WTC11 (cell line): ENCODE measurements at places on chromosomes 1 and 21.

- H3K36me3 ChIP-seq: peaks cover 45% of the 10 kb centered on the region
- H3K27me3 ChIP-seq: no peaks in the 10 kb centered on the region
- no peak overlapping the region for H3K27ac ChIP-seq
- DNase-seq: no peak
- H3K4me1 ChIP-seq: peaks cover 13% of the 10 kb centered on the region
Measured at GRCh38 chr1:8736927-8737326, 80.5 kb downstream of the RERE start.

DNA sequence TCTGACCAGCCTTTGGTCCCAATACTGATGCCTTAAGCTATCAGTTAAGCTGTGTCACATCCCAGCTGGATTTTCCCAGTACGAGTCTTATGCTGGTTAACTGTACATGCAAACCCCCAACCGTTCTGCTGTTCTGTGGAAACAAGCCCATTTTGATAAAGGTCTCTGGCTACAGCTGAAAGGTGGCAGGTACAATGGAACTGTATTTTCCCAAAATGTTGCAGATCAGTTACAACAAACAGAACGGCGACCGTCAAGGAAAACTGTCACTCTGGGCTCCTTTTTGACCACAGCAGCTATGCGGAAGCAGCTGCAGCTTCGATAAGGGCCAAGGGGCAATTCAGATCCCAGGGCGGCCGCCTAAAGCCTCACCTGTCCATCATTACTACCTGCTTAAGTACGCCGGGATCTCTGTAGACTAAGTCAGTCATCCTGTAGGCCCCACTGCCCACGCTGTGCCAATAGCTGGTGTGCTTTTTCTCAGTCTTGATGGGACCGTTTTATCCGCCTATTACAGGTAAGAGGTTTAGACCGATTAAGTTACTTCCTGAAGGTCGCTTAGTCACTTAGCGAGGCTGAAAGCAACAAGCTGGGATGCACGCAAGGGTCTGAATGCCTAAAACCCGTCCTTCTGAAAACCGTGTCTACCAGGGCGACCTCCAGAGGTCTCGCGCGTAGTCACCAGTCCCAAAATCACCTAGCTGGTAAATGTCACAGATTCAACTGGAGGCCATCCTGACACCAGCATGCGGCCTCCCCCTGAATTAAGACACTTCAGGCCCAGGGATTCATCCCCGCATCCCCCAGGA, 11.1 kb upstream of the RAB42 start:
- H3K4me1 ChIP-seq: peaks cover 20% of the 10 kb centered on the region
- peaks cover 40% of the 10 kb centered on the region for H3K36me3 ChIP-seq
- H3K4me3 ChIP-seq: peak overlapping the region; percentile 92
- DNase-seq: peak; percentile 37

- no peak overlapping the region for H3K4me3 ChIP-seq
- H3K36me3 ChIP-seq: no peaks in the 10 kb centered on the region
- no peaks in the 10 kb centered on the region for H3K27me3 ChIP-seq
- DNase-seq: no peak
- no peak overlapping the region for H3K27ac ChIP-seq
Measured at GRCh38 chr1:190808035-190808434, 330.4 kb upstream of the BRINP3 start.

DNA sequence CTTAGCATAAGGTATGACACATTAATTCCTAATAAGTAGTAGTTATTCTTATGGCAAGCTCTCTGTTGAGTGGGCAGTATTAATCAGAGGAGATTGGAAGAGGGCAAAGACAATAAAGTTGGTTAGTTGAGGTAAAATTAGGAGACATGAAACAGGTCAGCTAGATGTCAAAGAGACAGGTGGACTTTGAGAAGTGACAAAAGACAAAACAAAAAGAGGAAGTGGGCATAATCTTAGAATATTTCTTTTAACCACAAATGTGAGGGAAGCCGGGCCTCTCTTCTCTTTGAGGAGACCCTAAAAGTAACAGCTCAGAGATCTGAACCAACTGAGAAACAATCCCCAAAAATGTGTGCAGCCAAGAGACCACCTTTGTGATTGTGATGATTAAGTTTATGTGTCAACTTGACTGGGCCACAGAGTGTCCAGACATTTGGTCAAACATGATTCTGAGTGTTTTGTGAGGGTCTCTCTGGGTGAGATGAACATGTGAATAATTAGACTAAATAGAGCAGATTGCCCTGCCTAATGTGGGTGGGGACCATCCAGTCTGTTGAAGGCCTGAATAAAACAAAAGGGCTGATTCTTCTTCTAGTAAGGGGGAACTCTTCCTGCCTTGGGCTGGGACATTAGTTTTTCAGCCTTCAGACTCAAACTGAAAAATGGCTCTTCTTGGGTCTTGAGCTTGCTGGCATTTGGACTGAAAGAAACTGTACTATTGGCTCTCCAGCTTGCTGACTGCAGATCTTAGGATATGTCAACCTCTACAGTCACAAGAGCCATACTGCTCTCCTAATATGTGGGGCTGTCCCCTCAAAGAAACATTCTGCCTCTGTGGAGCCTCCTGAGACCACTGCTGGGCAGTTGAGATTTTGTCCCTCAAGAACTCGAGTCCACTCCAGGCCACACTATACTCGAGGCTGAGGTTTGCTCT, 40.0 kb downstream of the FCRL5 start:
- no peaks in the 10 kb centered on the region; the same call in 1 of the 2 replicates for H3K27me3 ChIP-seq
- H3K36me3 ChIP-seq: no peaks in the 10 kb centered on the region
- no peak for DNase-seq
- no peak overlapping the region for H3K27ac ChIP-seq

DNA sequence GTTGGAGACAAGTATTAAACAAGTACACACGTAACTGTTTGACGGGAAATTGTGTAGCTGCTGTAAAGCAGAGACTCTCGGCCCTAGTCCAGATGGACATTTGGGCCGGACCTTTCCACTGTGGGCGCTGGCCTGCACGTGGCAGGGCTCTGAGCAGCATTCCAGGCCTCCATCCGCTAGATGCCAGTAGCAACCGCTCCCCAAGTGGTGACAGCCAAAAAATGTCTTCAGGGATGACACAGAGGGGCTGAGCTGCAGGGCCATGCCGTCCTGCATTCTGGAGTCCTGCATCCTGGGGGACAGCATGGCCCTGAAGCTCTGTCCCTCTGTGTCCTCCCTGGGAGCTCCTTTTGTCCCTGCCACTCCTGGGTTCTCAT, 24.8 kb downstream of the A3GALT2 start:
- H3K4me1 ChIP-seq: peaks cover 16% of the 10 kb centered on the region
- H3K27ac ChIP-seq: no peak overlapping the region
- H3K36me3 ChIP-seq: peaks cover 15% of the 10 kb centered on the region
- no peak overlapping the region for H3K4me3 ChIP-seq
- no peaks in the 10 kb centered on the region for H3K27me3 ChIP-seq
- no peak for DNase-seq

DNA sequence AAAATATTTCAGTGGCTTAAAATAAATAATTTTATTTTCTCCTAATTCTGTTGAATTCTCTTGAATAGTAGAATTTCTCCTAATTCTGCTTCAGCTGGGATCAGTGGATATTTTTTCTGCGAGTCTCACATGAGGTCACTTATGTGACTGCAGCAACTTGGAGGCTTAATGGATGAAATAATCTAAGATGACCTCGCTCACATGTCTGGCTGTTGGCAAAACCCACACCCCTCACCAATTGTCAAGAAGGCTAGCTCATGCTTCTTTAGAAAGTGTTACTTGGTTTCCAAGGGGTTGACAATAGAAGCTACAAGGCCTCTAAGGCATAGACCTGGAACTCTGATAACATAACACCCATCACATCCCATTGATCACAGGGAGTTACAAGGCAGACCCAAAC, 156.9 kb upstream of the DPYD start:
- peaks cover 7% of the 10 kb centered on the region for H3K4me1 ChIP-seq
- H3K36me3 ChIP-seq: no peaks in the 10 kb centered on the region

DNA sequence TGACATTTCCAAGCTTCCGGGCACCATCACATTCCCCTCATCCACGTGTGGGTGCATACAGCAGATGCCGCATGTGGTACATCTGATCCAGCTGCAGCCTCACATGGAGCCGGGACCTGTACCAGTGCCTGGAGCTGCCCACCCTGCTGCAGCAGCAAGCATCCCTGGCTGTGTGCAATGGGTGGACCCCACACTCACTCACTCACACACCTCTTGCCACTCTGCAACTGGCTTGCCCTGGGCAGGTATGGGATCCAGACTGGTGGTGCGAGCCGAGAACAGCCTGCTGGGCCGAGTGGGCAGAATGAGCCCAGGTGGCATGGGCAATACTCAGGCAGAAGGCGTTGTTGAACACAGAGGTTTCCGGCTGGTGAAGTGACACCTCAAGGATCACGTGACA, 75.0 kb downstream of the DPYD start:
- H3K4me1 ChIP-seq: no peaks in the 10 kb centered on the region
- H3K36me3 ChIP-seq: peaks cover 8% of the 10 kb centered on the region
- DNase-seq: no peak
- H3K27ac ChIP-seq: no peak overlapping the region

GRCh38 chr21:32352526-32352925, 40.3 kb downstream of the URB1 start:
- H3K36me3 ChIP-seq: peaks cover 88% of the 10 kb centered on the region
- no peak overlapping the region for H3K4me3 ChIP-seq
- no peak overlapping the region for H3K27ac ChIP-seq
- H3K4me1 ChIP-seq: no peaks in the 10 kb centered on the region

GRCh38 chr1:6953907-6954364, 168.7 kb downstream of the CAMTA1 start:
- peaks cover 31% of the 10 kb centered on the region for H3K4me1 ChIP-seq
- DNase-seq: no peak
- H3K27me3 ChIP-seq: no peaks in the 10 kb centered on the region
- no peak overlapping the region for H3K27ac ChIP-seq
- H3K4me3 ChIP-seq: no peak overlapping the region
- H3K36me3 ChIP-seq: no peaks in the 10 kb centered on the region

DNA sequence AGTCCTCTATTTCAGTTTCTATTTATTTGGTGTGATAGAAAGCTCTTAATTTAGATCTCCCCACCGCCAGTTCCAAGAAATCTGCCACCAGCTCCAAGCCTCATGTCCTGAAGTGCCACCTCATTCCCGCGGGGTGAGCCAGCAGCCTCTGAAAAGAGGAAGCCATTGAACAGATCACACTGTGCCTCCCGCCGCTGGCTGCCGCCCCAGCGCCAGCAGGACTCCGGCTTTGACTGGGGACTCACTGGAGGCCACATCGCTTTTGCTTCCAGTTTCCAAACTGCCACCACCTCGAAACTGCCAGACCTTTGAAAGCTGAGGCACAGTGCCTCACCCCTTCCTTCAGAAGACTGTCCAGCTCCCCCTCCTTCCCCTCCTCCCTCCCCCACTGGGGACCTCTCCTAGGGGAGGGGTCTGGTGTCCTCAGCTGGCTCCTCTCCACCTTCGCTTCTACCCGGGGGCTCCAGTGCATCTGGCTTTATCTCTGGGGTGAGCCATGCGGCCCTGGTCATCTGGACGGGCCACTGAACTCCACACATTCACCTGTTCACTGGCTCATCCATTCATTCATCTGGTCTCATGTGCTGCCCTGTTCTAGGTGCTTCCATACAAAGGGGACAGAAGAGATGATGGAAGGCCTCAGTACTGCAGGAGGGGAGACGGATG, 58.9 kb downstream of the VPS26C start:
- DNase-seq: no peak
- no peak overlapping the region for H3K27ac ChIP-seq
- no peaks in the 10 kb centered on the region; the same call in 1 of the 2 replicates for H3K27me3 ChIP-seq
- H3K4me3 ChIP-seq: no peak overlapping the region

GRCh38 chr1:237105826-237106225, 63.8 kb downstream of the RYR2 start:
- peaks cover 51% of the 10 kb centered on the region for H3K4me1 ChIP-seq
- 0 out of 2 replicates have a peak overlapping the region, but pooled peaks have one; percentile 86 for H3K27ac ChIP-seq
- H3K27me3 ChIP-seq: no peaks in the 10 kb centered on the region
- no peaks in the 10 kb centered on the region for H3K36me3 ChIP-seq
- no peak for DNase-seq

DNA sequence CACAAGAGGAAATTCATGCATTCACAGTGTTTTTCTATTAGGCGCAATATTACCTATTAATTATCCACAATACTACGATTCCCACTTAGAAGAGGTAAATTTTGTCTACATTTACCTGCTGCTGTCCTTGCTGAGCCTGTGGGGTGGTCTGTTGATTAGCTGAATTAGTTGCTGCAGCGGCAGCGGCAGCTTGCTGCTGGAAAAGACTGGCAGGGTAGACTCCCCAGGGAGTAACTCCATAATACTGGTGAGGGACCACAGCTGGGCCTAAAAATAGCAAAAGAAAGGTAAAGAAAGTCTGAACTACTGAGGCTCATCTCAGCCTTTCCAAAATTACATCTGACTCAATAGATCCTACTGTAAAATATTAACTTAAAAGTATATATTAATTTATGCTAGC, 66.0 kb upstream of the SDC3 start:
- peak overlapping the region; percentile 66; the same call in 1 of the 2 replicates for H3K27ac ChIP-seq
- H3K36me3 ChIP-seq: peaks cover 55% of the 10 kb centered on the region
- no peak overlapping the region for H3K4me3 ChIP-seq
- DNase-seq: no peak
- no peaks in the 10 kb centered on the region for H3K27me3 ChIP-seq

DNA sequence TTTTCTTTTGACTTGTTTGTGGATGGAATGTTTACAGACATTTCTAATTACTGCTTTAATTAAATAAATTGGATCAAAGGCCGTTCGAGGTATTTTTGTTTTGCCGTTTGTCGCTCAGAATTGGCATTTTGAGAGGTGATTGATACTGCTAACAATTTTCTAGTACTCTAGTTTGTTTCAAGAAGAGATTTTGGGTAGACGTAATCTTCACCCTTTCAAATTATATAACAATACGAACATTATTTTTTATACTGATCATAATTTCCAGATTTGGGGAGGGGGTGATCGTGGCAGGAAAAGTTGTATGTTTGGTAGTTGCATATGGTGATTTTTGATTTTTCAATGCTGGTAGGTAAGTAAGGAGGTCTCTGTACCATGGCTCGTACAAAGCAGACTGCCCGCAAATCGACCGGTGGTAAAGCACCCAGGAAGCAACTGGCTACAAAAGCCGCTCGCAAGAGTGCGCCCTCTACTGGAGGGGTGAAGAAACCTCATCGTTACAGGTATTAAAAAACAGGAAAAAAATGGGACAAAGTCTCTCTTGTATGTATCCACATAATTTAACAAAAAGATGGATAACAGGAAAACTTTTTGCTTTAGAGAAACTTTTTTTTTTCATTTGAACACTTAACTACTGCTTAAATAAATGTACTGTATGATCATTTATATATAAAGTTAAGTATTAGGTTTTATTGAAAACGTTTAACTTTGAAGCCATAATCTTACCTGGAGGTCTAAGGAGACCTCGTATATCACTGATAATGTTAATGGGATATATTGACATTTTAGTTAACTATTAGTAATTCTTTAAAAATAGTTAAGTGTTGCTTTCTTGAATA, 1.7 kb downstream of the H3-3A start:
- peaks cover 49% of the 10 kb centered on the region for H3K4me1 ChIP-seq
- no peak for DNase-seq
- H3K36me3 ChIP-seq: peaks cover 66% of the 10 kb centered on the region
- peak overlapping the region; percentile 100 for H3K4me3 ChIP-seq
- H3K27ac ChIP-seq: peak overlapping the region; percentile 99

GRCh38 chr1:196105901-196106300, 502.3 kb downstream of the KCNT2 start:
- H3K36me3 ChIP-seq: peaks cover 44% of the 10 kb centered on the region
- H3K4me3 ChIP-seq: no peak overlapping the region
- H3K27me3 ChIP-seq: no peaks in the 10 kb centered on the region; the same call in 1 of the 2 replicates
- DNase-seq: no peak
- peaks cover 29% of the 10 kb centered on the region for H3K4me1 ChIP-seq

- peaks cover 31% of the 10 kb centered on the region for H3K36me3 ChIP-seq
- no peak for DNase-seq
- H3K4me1 ChIP-seq: peaks cover 27% of the 10 kb centered on the region
- H3K27me3 ChIP-seq: no peaks in the 10 kb centered on the region
Measured at GRCh38 chr1:246946366-246946765, 14.6 kb upstream of the AHCTF1 start.
